ENCODE measurements at places on chromosomes 5 and 9.

DNA sequence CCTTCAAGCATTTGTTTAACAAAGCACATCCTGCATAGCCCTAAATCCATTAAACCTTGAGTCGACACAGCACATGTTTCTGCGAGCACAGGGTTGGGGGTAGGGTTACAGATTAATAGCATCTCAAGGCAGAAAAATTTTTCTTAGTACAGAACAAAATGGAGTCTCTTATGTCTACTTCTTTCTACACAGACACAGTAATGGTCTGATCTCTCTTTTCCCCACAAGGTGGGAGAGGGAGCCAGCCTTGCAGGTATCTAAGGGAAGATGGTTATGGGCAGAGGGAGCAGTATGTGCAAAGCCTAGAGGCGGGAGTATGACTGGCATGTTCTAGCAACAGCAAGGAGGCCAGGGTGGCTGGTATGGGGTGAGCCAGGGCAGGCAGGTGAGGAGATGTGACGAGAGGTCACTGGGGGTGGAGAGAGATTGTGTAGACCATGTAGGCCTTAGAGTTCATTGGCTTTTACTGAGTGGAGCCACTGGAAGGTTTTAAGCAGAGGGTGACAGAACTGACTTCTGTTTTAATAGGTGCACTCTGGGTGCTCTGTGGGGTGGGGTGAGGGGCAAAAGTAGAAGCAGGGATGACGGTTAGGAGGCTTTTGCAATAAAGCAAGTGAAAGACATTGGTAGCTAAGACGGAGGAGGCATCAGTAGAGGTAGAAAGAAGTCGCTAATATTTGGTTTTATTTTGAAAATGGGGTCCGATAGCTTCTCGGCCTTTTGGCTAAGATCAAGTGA is 5.1 kb upstream of the RPS14 start:
- peak; percentile 22 for DNase-seq

GRCh38 chr9:17876687-17877086 is 297.8 kb downstream of the SH3GL2 start:
- no peak for DNase-seq

DNA sequence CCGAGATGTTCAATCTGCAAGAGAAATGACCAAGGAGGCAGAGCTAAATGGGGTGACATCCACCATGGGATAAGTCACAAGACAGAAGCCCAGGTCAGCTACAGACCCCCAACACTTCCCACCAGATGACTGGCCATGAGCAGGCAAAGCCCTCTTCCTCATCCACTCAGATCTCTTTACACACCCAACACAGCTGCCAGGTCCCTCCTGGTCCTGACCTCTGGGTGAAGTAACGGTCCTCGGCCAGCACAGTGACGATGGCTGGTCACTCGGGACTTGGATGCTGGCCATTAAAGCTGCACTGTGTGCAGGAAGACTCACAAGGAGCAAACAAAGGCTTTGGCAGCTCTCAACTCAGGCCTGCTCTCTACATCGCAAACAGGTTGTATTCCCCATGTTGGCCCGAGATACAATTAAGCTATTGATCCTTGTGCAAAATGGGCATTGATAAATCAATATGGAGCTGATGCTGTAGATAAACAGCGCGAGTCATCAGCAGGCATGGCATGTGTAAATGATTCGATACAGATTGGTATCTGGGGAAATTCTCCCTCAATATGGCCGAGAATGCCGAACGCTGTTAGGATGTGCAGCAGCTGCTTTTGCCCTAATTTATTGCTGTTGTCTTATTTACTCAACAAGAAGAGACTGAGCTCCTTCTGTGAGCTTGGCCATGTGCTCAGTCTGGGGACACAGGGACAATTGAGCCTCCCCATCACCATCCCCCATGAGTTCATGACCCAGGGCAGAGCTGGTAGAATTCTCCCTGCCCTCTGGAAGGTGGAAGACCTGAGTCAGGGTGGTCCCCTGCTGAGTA is 98.7 kb downstream of the C5orf15 start:
- DNase-seq = no peak

DNA sequence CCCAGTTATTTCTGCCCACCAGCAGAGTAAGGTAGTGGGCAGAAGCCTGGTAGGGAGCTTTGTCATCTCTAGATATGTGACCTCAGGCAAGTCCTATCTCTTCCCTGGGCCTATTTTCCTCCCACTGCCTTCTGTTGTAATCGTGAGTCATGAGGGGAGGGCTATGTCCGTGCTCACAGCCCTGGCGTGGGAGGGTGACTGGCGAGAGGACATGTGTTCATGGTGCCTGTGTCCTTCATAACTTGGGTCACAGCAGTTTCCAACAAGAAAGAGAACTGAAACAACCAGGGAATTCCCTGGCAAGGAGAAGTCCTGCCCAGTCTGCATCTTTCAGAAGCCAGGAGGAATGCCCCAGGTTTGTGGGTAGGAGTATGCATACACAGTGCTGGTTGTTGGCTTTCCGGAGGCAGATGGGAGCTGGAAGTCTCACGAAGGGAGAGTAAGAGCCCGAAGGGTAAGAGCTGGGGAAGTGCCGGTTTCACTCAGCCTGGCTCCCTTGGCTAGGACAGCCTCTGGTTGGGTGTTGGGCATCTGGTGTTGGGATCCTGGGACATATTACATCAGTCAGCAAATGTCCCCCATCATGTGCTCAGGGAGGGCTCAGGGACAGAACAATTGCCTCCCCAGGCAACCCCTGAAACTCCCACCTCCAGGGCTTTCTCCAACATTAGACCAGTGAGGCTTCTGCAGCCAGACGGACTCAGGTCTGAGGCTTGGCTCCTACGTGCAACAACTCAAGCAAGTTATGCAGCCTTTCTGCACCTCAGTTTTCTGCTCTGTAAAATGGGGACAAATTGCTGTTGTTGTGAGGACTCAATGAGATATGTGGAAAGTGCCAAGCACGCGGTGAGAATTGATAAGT is 4.3 kb upstream of the TIFAB start:
- no peak for DNase-seq

- no peak for DNase-seq
Measured at GRCh38 chr5:154117930-154118329, 72.6 kb upstream of the GALNT10 start.

GRCh38 chr9:25808554-25808953 is 130.3 kb upstream of the TUSC1 start:
- no peak for DNase-seq

DNA sequence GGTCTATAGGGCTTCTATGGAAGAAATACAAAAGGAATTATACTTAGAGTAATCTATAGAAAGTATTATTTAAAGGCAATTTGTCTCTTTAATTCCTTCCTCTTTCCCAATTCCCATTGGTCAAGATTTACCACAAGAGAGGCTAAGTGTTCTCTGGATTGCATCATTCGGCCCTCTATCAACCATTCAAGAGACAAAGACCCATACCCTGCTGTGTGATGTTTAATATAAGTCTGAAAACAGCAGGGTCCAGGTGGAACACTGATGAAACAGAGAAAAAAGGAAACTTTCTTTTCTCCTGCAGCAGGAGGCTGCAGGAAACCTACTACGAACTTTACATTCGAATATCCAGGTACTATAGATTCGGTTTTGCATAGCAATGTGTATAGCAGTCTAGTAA is 323.4 kb downstream of the CHSY3 start:
- DNase-seq = no peak

GRCh38 chr9:130606887-130607600 is 27.7 kb downstream of the FUBP3 start:
- no peak for DNase-seq

GRCh38 chr9:1267141-1267570 is 217.0 kb downstream of the DMRT2 start:
- no peak for DNase-seq

Data from common myeloid progenitor, CD34-positive (primary cell).